ENCODE measurements at places on chromosomes 12 and 14.

DNA sequence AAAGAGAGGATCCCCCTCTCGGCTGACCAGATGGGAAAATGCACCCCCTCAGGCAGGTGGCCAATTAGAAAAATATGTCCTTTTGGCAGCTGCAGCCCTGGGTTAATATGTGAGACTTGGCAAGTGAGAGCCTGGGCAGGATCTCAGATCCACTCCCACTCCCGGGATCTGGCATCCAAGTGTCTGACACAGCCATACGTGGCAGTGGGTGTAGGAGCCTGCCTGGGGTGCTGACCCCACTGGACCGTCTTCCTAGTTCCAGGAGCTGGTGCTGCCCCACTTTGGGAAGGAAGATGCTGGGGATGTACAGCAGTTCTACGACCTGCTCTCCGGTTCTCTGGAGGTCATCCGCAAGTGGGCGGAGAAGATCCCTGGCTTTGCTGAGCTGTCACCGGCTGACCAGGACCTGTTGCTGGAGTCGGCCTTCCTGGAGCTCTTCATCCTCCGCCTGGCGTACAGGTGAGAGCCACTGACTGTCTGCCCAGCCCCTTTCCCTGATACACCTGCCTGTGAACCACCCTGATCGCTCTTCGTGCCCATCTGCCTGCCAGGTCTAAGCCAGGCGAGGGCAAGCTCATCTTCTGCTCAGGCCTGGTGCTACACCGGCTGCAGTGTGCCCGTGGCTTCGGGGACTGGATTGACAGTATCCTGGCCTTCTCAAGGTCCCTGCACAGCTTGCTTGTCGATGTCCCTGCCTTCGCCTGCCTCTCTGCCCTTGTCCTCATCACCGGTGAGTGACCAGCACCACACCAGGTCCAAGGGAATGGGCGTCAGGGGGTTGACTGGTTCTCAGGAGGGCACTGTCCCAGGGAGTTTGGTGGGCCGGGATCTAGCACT lies 5.8 kb downstream of the NR4A1 start:
- DNase-seq: no peak

DNA sequence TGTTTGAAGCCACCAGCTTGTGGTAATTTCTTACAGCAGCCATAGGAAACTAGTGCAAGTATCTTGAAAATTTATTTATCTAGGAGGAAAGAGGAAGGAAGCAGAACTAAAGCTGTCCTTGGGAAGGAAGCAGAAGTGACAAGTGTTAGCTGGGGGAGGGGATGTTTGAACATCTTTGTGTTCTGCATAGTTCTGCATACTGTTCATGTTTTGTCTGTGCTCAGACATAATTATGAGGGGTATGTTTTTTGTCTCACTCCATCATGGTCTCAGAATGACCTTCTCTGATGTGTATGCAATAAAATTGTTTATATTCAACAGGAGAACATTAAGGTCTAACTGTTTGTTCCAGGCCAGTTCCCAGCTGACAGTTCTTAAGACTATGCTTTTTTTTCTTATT lies 606.5 kb downstream of the GALC start:
- no peak for DNase-seq

GRCh38 chr12:108839890-108840230 lies 17.5 kb downstream of the SSH1 start:
- DNase-seq: no peak

GRCh38 chr12:108966378-108967151 lies 54.3 kb downstream of the SVOP start:
- DNase-seq: no peak

DNA sequence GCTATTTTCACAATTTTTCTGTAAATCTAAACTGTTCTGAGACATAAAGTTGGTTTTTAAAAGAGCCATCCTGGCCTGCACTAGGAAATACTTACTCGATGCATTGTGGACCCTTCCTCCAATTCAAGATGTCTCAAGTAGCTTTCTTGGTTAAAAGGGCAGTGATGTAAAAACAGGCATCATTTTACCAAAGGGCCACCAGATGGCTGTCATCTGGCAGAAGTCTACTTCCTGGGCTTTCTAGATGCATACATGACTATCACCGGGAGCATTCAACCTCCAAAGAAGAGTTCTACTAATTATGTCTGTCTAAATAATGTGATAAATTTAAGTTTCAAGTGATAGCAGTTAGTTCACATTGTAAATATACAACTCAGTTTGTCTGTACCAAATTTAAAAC lies 96.8 kb upstream of the FRMD6 start:
- no peak for DNase-seq

DNA sequence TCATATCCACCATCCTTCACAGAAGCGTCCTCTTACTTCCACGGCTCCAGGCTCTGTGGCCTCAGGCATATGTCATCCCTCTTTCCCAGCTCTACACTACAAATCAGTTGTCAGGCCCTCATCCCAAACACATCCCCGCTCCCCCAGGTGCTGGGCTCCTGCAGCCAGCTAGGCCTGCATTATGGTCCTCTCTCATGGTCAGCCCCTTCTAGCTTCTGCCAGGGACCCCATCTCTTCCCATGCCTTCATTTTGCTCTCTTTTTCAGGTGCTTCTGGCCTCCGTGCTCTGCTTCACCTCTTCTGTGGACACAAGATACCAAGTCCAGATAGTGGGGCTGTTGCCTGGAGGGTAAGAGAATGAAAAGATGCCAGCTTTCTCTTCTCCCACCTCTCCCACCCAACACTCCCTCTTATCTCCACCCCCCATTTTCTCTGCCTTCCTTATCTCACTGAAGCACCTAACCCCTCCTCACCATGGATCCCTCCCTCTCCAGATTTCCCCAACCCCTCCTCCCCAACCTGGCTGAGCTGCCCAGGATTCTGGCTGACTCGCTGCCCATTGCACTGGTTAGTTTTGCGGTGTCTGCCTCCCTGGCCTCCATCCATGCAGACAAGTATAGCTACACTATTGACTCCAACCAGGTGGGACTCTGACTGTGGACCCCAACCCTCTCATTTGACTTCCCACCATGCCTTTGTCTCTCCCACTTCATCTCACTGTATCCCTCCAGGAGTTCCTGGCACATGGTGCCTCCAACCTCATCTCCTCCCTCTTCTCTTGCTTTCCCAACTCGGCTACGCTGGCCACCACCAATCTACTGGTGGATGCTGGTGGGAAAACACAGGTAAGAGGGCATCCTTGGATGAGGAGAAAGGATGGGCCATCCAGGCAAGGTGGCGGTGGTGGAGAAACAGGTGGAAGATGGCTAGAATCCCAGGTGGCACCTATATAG lies 10.4 kb downstream of the B4GALNT1 start:
- DNase-seq: no peak

DNA sequence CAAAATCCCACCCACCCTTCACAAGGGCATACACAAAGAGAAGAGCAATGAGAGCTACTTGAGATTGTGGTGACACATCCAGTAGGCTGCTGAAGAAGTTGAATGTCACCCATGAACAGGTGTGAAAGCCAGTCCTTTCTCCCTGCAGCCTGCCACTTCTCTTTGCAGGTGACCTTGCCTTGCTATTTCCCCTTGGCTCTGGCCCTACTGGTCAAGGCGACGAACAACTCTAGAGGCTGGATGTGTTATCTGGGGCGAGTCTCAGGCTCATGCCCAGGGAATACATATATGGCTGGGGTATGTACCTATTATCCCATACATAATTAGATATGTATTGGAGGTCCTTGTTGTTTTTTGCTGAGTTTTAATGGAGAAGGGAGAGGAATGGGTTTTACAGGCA lies 70.2 kb upstream of the EGLN3 start:
- no peak for DNase-seq

DNA sequence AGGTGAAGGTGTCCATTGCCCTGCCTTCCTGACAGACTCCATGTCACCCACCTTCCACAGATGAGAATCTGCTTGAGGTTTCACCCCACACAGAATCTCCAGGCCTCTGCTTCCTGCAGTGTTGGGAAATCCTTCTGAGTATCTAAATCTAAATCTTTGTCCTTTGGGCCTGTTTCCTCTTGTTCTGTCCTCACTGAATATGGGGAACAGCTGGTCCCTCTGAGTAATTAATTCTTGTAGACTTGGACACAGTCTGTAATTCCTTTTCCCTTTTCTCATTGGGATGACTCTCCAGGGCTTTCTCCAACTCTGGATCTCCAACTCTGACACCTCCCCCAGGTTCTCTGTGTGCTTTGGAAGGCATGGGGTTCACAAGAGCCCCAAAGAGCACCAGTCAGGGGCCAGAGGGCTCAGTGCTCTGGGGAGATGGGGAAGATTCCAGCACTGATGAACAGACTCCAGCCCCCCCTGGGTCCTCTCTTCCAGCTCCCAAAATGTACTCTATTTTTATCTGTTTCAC lies 2.3 kb upstream of the ACVRL1 start:
- no peak for DNase-seq

DNA sequence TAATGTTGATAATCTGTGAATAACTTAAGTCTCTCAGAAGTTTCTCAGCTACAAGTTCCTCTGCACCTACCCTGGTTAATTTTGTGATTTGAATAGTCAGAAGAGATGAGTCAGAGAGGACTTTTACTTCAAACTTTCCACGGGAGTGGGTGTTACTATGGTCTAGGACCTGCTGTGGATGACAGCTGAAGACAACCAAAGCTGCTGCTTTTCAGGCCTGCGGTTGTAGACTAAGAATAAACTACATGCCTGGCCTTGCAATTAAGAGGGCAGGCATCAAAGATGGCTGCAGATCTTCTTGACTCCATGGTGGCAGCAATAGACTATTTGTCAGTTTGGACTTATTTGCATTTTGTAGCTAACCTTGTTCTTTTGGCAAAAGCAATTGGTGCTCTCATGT lies 227.1 kb upstream of the KRR1 start:
- no peak for DNase-seq

DNA sequence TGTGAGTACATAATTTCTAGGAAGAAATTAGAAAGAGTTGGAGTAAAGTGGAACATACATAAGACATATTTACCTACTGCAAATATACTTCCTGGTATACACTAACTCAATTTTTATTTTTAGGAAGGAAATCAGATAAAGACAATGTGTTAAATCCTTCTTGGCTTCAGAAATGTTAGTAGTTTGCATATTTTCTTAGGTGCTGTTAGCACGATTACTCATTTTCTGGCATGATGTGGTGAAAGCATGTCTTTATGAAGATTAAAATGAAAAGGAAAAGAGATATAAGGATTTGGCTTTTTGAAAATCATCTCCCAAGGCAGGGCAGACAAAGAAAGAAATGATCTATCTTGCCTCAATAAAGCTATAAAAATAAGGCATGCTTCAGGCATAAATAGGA lies 287.6 kb upstream of the E2F7 start:
- no peak for DNase-seq

DNA sequence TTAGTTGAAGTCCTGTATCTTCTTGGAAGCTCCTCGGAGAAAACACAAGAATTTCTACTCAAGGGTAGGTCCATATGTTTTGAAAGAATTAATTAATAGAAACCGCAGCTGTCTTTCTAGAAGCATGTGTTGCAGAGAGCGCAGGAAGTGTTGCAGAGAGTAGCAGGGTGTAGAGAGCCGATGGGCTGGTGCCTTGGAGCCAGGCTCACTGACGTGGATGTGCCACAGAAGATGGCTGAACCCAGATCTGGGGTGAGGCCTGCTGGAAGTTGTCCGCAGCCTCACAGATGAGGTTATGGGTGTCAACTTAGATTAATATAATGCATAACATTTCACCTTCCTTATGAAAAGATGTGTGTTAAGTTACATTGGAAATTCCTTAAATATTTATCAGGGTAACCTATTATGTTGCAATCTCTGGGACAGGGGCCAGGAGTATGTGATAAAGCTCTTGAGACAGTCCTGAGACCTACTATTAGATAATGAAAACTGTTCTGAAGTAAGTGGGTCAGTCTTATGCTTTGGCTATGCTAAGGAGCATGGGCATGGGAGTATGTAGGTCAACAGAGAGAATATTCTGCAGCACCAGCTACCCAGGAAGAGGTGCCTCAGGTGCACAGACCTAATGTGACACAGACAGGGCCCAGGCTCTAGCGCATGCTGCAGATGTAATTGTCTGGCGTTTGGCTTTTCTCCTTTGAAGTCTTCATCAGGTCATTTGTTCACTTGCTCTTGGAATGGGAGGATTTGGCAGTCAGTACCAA lies 973.3 kb downstream of the BCL11B start:
- DNase-seq: no peak

DNA sequence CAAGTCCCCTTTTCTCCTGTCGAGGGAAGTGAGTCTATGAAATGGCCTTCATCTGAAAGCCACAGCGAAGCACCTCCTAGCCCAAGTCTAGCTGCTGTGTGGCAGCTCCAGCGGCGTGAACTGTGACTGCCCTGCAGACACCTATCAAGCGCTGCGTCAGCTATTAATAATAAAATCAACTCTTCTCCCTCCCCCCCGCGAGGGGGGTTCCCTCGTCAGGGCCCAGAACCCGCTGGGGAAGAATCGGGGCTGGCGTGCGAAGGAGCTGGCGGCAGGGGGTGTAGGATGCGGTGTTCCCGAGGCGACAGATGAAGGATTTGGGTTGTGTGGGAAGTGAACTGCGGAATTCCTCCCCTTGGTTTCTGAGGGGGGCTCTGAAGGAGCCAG lies 662 bp upstream of the ATP2A2 start:
- DNase-seq: peak; percentile 50

DNA sequence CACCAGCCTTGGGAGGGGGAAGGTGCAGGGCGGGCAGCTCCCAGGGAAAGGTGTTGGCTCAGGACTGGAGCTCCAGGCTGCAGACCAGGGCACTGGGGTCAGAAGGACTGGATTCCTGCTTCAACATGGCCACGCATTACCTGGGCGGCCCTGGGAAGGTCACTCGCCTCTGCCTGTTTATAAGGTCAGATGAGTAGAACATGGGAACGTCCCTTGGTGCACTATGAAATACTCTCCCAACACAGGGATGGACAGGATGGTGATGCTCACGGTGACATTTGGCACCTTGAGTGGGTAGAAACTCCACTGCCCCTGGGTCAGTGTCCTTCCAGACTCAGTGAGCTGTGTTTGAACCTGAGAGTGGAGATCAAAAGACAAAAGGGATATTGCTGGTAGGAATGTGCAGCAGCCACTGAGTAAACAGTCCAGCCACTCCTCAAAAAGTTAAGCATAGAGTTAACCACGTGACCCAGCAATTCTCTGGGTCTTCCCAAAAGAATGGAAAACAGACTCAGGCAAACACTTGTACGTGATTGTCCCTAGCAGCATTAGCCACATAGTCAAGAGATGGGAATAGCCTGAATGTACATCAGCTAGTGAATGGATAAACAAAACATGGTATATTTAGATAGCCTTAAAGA lies 9.1 kb upstream of the BDKRB2 start:
- no peak for DNase-seq

- DNase-seq: no peak
These were observed 16.6 kb upstream of the LRTM2 start for GRCh38 chr12:1803736-1804135.

Measured in activated naive CD4-positive, alpha-beta T cell (primary cell).